ENCODE measurements at places on chromosomes 4 and X. TPM values are rescaled to one million over a fixed set of nuclear protein-coding genes. Genes with fewer than 3 reads are reported as not detected.
A peak's percentile ranks its signal among the peaks of the same experiment; 100 is the strongest.

Gene WDFY3
- 47.8 TPM for total RNA-seq

Gene ETDA
- not detected for total RNA-seq

Gene FRAS1
- total RNA-seq: 0.23 TPM

Gene S100P
- total RNA-seq: 2.3 TPM

DNA sequence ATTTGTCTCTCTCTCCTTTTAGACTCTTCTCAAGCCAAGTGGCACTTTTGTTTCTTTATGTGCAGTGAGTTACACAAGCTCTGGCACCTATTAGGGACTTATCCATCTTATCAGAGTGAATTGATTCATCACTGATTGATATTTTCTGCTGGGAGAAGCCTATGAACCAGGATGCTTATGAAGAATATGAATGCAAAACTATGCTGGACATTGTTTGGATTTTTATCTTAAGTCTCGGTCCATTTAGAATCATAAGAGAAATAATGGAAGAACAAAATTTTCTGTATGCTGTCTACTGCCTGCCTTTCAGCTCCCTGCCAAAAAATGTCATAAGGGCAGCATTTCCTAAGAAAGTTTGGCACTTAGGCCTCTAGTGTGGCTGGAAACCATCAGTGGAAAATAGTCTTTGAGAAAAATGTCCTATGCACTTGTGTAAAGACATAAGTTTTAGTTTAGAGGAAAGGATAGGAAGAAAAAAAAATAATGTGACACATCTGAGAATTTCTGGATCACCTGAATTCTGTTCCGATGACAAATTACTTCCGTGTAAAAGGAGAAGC lies 365.7 kb upstream of the MAD2L1 start:
- DNase-seq: no peak

- no peak for DNase-seq
Measured at GRCh38 chr4:183755596-183755995, 96.5 kb downstream of the TRAPPC11 start.

DNA sequence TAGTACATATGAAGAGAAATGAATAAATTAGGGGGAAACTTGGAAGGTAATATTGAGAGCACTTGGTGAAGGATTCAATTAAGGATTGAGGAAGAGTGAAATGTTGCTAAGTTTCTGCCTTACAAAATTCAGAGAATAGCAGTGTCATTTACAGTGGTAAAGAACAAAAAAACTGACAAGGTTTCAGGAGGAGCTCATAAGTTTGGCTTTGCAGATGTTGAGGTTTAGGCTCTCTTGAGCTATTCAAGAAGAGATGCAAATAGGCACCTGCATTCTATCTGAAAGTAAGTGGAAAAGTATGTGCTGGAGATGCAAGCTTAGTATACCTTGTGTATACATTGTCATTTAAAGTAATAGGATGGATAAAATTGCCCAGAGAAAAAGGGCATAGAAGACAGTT lies 22.3 kb upstream of the EMCN start:
- DNase-seq: no peak

DNA sequence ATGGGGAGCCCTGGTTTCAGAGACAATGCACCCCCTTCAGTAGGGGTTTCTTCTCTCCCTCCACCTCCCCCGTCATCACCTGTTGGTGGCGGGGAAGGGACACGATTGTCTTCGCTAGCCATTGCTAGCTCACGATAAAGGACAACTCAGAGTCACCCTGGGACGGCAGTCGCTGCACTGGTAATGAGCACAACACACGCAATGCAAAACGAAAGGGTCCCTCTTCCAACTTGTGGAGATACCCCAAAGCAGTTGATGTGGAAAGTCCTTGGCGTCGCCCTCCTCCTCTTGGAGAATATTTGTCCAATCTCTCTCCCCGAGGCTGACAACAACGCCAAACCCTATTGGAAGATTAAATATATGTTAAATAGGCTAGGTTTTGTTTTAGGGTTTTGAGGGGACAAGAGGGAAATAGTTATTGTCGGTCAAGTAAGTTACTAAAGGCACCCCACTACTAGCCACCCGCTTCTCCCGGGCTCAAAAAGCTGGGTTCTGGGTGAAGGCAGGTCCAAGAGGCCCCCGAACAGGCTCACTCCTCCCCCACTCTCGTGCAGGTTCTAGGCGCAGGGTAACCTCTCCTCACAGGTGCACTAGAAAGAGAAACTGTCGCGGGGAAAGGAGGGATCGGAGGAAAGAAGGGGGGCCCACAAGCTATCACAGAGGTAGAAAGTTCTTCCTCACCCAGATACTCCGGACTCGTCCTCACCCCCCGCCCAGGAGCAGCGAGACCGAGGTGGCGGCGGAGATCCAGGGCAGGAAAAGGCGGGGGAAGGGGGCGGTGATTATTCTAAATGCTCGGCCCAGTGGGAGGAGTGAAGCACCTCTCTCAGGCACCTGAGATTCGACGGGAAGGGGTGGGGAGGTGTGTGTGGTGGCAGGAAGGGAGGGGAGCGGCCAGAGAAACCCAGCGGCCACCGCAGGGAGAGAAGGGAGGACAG lies at the start of gene LRBA:
Gene LRBA, minus strand, starts transcription at position 764 of the 938 bp plus-strand sequence. Its CDS starts 642 bp downstream, at position 122.
- DNase-seq: no peak

- no peak for DNase-seq
Measured at GRCh38 chrX:23548164-23548563, 119.1 kb upstream of the PRDX4 start.

GRCh38 chr4:108709234-108709633 lies 53.6 kb downstream of the ETNPPL start:
- no peak for DNase-seq

DNA sequence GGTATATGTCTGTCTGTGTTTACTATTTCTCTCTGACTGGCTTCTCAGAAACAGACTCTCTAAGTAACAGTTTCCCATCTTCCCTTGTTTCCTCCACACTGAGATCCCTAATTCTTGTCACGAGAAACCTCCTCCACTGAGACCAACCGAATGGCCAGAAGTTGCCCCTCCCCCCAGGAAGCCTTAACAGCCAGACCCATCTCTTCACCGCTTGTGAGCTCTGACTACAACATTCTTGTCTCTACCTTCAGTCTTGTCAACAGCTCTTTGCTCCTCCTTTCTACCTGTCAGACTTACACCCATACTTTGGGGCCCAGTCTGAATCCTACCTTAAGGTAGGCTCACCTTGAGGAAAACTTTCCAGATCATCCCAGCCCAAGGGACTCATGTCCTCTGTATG lies 90.8 kb downstream of the NHSL2 start:
- DNase-seq: no peak

DNA sequence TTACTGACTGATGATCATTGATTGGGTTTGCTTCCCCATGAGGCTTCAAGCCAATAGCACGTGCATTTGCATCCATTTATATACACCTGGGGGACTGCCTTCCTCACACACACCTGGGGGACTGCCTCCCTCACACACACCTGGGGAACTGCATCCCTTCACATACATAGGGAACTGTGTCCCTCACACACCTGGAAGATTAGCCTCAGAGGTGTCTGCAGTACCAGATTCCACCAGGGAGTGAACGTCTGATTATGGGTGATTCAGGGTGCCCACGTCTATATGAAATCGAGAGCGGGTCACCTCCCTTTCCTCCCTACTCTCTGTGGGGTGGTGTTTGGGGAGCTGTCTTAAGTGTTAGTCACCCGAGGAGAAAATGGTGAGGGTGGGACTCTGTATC lies 16.9 kb downstream of the CD99 start:
- no peak for DNase-seq

DNA sequence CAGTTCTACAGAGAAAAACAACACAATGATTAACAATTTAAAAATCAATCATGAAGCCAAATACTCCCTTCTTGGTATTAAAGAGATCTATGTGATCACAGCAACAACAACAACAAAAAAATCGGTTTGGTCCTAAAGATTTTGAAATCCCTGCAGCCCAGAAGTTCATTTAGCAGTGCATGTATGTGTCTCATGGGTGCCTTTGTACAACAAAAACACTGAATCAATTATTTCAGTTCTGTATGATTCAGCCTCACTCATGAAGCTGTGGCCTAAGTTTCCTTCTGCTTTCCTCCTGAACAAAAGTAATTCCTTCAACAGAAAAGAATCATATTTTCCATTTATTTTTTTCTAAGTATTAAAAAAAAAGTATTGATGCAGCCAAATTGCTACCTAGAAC lies 393.4 kb upstream of the NDST3 start:
- no peak for DNase-seq

- no peak for DNase-seq
Measured at GRCh38 chr4:146029939-146030710, 91.5 kb upstream of the ZNF827 start.

GRCh38 chr4:75643651-75644050 lies 13.3 kb upstream of the CDKL2 start:
- no peak for DNase-seq

GRCh38 chr4:161714931-161715330 lies 448.9 kb downstream of the FSTL5 start:
- no peak for DNase-seq

DNA sequence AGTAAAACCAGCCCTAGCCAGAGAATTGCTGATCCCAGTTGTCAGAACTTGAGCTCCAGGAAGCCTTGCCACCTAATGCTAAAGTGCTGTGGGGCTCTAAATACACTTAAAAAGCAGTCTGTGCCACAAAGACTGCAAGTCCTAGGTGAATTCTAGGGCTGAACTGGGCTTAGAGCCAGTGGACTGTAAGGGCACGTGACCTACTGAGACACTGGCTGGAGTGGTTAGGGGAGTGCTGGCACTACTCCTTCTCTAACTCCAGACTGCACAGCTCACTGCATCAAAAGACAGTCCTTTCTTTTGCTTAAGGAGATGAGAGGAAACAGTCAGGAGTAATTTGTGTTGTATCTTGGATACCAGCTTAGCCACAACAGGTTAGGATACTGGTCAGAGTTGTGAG lies 1240.2 kb downstream of the FAM133A start:
- no peak for DNase-seq

- no peak for DNase-seq
Measured at GRCh38 chr4:34566091-34566490, 1678.2 kb downstream of the ARAP2 start.

DNA sequence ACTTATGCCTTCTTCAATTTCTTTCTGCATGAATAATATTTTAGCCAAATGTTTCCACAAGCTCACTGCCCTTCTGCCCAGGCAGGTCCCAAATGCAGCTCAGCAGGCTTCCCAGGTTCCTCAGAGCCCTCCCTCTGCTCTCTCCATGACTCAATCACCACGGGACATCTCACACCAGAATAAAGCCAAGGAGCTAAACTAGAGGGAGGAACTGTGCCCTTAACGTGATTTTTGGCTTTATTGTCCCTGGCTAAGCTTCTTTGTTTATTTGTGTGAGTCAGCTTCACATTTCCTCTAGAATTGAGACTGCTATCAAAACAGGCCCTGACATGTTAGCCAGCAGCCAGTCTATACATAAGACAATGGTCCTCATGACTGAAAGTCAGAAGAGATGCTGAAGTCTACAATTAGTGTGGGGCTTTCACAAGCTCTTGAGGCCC lies 186.4 kb upstream of the GALNT7 start:
- peak; percentile 61 for DNase-seq

DNA sequence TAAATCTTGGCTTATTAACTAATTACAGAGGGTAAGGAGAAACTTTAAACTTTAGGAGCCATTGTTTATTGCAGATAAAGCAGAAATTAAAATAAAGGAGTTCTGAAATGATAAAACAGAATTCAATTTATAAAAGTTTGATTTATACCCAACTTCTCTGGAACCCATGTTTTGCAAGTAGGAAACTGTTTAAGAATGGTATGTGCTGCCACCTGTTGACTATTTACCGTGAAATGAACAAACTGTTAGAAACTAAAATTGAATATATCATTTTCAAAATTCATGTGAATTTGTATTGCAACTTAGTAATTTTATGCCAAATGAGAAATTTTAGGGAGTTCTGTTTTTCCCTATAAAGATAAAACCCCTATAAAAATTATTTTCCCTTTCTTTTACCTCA lies 11.0 kb upstream of the TBC1D8B start:
- no peak for DNase-seq

DNA sequence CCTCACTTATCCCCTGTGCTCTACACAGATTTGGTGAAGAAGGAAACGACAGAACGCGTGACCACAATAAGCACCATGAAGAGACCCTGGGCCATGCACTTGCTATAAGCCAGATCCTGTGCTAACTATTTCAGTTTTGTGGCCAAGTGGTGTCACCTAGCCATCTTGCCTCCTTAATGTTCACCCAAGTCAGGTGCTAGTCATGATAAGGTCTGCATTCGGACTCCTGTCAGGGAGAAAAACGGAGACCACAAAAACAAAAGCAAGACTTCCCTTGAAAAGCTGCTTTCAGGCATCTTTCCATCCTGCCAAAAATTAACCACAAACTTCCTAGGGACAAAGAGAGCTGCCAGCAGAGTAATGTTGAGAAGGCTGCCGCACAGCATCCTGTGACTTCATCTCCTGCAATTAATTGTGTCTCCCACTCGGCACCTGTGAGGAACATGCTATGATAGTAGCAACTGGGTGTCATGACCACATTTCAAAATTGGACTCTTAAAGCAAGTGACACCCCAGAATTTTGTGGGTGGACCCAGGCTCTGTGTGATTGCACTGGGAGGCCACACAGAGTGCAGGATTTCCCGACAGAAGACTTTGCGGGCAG lies 8.8 kb upstream of the IDS start:
- no peak for DNase-seq

DNA sequence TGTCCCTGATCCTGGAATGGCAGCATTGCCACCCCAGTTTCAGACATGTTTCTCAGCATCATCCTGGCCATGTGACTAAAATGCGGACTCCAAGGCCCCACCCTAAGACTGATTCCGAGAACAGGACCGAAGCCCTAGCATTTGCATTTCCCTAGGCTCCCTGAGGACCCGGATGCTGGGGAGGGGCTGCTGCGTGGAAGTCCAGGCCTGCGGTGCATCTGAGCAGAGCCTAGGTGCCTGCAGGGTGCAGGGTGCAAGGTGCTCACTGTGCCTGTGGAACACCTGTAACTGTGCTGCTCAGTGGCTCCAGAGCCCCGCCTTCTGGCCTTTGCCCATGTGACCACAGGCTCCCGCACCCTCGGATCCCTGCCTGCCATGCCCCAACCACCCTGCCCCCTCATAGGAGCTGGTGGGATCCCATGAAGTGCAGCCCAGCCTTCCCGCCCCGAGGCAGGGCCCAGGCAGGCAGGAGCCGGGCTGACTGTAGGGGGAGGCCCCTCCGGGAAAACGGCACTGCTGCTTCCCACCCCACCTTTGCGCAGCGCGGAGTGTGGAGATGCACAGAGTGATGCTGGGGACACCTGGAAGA lies 14.9 kb downstream of the PNMA6F start:
- no peak for DNase-seq

DNA sequence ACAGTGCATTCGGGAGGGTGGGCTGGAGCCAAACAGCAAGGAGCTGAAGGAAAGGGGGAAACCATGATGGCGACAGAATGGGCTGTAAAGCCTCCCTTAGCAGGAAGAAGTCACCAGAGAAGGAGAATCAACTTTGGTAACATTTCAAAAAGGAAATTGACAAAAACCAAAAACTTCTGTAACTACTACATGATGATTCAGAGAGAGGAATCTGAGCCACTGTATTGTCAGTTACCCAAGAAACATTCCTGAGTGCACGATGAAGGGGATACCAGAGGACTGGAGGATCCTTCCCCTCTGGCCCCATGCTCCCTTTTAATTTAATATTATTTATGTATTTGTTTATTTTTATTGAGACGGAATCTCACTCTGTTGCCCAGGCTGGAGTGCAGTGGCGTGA lies 26.3 kb downstream of the PDHA1 start:
- no peak for DNase-seq
